ENCODE measurements at places on chromosomes 3 and 15.

GRCh38 chr15:40754574-40754882 is 526 bp downstream of the RMDN3 start:
- no peak for DNase-seq

- no peak for DNase-seq
Observed at GRCh38 chr15:29061746-29062145, 176.0 kb downstream of the APBA2 start.

DNA sequence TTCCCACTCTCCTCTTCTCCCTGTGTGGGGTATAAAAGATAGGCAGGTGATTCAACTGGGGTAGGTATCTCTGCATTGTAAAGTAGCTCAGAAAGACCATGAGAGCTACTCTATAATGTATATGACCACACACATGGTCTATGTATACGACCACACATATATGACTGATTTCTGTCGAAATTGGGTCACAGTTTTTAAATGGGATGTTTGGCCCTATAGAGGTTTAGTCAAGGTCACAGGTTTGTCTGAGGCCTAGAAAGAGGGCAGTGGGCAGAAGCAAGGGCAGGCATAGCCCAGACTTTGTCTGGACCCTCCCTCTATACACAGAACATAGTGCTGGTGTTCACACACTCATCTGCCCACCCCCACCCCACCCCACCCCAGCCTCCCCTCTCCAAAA is 4.4 kb downstream of the LAMP3 start:
- DNase-seq = no peak

GRCh38 chr15:36771826-36772225 is 192.4 kb downstream of the CDIN1 start:
- no peak for DNase-seq

- no peak for DNase-seq
Observed at GRCh38 chr3:156602424-156602823, 47.5 kb upstream of the SSR3 start.

- DNase-seq = no peak
Observed at GRCh38 chr3:193132964-193133363, 108.1 kb upstream of the PLAAT1 start.

- no peak for DNase-seq
Observed at GRCh38 chr3:69178082-69178481, 55.7 kb upstream of the LMOD3 start.

- no peak for DNase-seq
Observed at GRCh38 chr15:83445643-83446042, 1.5 kb upstream of the SH3GL3 start.

DNA sequence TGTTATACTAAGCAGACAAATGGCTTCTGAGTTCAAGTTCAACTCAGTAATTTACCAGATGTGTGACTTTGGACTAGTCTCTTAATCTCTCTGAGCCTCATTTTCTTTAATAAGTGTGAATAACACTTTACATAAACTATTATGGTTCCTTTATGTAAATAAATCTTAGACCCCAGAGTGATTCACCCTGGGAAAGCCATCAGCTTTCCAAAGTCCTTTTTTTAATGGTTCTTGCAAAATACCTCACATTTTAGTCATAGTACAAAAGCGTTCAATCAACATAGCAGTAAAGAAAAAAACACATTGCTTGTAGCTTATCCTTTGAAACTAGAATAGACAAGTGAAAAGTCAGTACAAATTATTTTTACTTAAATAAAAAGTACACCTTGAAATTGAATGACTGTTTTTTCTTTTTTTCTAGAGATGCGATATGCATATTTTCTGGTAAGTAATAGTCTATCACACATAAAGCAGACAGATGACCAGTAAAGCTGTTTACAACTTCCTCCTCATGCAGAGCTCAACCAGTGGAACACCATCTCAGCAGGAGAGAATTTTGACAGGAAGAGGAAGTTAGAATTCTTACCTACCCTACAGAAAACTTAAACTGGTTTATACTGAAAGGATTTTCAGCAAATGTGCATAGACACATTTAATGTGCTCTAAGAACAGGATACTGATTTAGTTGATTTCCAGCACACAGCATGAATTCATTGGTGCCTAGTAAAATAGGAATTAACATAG is 123.0 kb upstream of the AGBL1 start:
- DNase-seq = no peak

DNA sequence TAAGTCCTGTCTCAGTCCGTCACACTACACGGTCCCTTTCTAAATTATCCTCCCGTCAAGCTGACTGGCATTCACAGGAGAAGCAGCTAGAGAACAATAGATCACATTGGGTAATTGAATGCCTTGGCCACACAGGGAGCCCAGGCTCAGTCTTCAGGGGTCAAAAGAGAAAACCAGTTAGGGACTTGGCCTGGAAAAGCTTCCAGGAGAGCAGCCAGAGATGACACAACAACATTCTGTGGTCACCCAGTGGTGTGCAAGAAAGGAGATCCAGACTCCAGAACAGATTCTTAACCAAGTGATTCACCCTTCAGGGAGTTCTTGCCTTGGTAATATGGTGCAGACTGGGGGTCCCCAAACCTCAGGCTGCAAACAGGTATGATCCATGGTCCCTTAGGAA is 15.9 kb downstream of the ARHGAP31 start:
- DNase-seq = no peak

DNA sequence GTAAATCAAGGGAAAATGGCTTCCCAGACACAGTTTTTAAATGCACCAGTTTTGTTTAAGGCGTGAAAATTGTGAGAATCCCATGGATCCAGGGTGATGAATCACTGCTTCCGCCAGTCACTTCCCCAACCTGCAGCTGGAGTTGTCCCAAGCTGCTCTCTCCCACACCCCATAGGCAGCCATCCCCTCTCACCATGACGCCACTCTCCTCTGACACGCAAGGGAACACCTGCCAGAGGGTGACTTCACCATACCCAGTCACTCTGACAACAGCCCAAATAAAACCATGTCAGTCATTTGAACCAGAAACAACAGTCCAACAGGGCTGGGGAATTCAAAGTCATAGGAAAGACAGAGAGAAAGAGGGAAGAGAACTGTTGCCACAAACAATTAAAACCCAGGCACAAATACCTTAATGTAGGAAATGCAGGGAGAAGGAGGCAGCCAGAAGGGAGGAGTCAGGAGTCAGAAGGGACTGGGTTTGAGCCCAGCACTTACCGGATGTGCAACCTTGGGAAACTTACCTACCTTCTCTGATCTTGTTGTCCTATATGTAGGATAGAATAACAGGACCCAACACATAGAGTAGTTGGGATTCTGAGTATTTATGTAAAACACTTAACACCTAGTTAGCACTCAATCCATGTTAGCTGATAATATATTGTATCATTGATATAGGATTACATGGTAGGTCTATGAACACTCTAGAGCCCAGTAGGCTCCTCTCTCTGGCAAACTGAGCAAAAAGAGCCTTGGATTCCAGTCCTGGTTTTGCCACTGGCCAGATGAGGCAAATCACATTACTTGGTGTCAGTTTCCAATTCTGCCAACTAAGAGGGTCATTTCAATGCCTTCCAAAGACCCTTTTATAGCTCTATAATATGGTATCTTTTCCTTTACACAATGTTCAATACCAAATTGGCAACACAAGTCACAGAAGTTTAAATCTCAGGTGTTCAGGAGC is 326.3 kb upstream of the ICE2 start:
- DNase-seq = no peak

GRCh38 chr3:37494216-37494615 is 319.8 kb upstream of the LRRFIP2 start:
- no peak for DNase-seq

DNA sequence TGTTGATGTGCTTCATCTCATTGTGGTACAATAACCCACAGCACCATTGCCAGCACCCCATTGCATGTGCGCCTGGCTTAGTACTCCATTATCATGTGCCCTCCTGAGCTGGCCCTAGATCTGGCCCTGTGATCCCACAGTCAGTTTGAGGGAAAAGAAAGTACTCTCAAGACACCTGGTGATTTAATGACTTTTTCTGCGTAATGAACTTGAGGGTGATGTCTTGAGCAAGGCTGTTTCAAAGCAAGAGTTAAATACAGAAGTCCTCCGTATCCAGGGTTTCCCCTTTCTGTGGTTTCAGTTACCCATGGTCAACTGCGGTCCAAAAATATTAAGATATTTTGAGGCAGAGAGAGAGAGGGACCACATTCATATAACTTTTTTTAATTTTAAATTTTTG is 16.3 kb downstream of the C3orf20 start:
- DNase-seq = no peak

GRCh38 chr15:22884344-22884743 is 45.9 kb downstream of the NIPA2 start:
- DNase-seq = no peak

- DNase-seq = peak; percentile 68
Observed at GRCh38 chr3:48268381-48268935, 27.6 kb downstream of the ZNF589 start.

DNA sequence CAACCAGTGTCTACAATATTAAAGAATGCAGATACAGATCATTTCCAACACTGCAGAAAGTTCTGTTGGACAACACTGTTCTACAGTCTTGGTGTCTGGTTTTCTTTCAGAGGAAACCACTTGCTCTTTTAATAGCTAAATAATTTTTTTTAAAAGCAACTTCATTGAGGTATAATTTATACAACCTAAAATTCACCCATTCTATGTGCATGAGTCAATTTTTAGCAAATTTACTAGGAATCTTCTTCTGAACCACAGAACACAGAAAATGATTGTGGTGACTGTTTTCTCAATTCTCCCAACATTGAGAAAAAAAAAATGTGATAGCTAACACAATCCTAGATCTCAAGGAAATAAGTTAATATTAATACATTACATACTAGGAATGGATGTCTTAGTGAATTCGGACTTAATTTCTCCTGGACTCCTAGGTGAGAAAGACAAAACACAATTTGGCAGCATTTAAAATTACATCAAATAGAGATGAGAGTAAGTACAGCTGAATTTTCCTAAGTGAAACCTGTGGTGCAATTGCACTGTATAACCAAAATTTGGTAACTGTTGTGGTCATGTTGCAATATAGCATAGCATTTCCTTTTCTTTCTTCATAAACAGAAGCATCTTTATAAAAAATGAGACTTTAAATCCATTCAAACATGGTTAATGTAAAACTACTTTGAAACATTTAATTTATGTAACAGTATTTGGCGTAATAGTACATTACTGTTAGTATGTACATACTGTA is 15.3 kb upstream of the PLCL2 start:
- no peak for DNase-seq

- no peak for DNase-seq
Observed at GRCh38 chr15:74789171-74789631, 7.3 kb downstream of the CSK start.

DNA sequence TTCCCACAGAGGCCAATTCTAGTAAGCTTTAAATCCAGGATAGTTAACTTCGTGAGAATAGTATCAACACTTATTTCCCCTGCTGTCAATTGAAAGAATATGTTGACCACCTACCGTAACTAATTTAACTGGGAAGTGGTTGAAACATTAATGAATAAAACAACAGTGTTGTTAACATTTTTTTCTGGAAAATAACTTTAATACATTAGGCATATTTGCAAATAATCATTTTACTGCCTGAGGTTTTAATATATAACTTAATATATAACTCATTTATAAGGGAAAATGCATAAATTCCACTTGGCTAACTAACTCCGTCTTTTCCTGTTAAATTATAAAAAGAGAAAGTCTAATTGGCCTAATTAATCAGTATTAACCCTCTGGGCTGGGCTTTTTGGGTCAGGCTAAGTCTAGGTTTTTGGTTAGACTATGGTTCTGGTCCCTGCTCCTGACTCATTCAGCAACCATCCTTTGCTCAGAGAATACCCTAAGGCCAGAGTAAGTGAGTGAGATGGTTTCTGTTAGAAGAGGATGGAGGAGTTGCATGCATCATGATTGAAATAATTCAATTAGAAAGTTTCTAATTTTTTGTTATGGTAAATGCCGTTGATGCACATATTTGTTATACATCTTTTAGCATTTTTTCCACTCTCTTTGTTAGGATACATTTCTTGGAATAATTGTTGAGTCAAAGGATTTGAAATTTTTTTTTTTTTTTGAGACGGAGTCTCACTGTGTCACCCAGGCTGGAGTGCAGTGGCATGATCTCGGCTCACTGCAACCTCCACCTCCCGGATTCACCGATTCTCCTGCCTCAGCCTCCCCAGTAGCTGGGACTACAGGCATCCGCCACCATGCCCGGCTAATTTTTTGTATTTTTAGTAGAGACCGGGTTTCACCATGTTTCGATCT is 10.8 kb upstream of the SKIL start:
- DNase-seq = no peak

GRCh38 chr15:28107904-28108275 is 8.8 kb upstream of the OCA2 start:
- no peak for DNase-seq

DNA sequence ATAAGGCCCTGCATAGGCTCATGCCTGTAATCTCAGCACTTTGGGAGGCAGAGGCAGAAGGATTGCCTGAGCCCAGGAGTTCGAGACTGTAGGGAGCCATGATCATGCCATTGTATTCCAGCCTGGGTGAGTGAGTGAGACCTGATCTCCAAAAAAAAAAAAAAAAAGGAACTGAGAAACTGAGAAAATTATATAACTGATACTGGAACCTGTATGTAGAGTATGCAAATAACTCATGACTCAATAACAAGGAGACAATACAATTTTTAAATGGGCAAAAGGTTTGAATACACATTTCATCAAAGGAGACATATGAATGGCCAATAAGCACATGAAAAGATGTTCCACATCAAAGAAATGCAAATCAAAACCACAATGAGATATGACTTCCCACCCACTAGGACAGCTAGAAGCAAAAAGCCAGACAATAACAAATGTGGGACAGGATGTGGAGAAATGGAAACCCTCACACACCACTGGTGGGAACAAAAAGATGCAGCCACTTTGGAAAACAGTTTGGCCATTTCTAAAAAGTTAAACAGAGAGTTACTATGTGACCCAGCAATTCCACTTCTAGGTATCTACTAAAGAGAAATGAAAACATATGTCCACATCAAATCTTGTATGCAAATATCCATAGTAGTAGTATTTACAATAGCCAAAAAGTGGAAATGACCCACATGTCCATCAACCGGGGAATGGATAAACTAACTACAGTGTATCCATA is 70.7 kb downstream of the IQSEC1 start:
- no peak for DNase-seq

DNA sequence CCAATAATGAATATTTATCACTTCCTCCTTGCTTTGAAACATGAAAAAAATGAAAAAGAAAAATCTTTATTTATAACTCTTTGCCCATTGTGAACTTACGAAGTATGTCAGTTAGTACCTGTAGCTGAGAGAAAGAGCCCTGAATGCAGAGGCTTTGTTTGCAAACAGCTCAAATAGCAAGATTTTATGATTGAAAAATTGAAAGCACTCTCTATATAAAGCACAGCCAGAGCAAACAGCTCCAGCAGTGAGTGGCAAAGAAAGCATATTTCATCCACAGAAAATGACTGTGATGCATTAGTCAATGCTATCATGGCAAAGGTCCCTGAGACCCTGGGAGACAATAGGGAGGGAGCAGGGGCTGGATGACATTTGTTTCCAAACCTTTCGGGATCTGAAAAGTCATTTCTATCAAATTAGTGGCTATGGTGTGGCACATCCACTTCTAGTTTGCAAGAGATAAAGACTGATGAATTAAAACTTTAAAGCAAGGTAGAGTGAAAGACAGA is 576.1 kb downstream of the OTOL1 start:
- no peak for DNase-seq

All from effector CD4-positive, alpha-beta T cell (primary cell).